ENCODE measurements at places on chromosomes 3 and 15.

GRCh38 chr3:132378846-132379245, 38.5 kb upstream of the DNAJC13 start:
- no peak for DNase-seq

DNA sequence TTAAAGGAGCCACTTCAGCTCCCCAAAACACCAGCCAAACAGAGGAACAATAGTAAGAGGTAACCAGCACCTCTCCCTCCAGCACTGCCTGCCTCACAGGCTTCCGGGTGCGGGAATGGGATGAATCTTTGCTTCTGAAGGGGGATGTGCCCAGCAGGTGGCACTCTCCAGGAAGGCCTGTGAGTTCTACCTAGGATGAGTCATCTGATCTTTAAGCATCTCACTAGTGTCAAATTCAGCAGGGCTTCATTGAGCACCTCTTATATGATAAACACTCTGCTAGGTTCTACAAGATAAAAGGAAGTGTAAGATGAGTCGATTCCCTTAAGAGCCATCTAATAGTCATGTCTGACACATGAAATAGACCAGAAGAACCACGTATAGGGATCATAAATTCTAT, 237.4 kb upstream of the UMPS start:
- DNase-seq, result no peak

DNA sequence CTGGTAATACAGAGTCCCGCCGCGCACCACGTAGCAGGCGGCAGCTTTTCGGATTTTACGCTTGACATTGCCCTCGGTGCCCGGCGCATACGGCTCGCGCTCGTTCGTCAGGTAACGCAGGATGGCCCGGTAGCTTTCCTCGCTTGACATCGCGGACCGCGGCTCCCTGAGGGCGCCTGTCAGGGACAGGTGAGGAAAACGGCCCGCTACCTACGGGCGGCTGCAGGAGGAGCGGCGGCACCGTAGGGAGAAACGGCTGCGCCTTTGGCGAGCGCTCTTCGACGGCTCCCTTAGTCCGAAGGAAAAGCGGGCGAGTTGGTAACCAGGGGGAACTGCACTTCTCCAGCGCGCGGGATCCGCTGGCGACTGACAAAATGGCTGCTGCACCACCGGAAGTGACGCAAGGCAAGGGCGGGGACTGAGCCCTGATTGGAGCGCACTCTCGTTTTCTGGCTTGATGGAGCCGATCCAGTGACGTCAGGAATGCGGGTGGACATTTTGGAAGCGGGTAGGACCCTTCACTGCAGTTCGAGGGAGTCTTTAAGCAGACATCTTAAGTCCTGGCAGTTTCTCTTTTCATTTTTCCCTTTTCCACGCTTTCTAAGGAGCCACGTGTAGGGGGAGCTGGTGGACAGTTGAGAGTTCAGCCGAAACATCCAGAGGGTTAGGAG, at the start of gene ZBTB11:
Gene ZBTB11, minus strand, starts transcription at position 368 of the 671 bp plus-strand sequence. Its CDS starts 218 bp downstream, at position 150.
- peak; percentile 100 for DNase-seq

GRCh38 chr3:30954426-30954825, 60.0 kb upstream of the GADL1 start:
- DNase-seq, result no peak

DNA sequence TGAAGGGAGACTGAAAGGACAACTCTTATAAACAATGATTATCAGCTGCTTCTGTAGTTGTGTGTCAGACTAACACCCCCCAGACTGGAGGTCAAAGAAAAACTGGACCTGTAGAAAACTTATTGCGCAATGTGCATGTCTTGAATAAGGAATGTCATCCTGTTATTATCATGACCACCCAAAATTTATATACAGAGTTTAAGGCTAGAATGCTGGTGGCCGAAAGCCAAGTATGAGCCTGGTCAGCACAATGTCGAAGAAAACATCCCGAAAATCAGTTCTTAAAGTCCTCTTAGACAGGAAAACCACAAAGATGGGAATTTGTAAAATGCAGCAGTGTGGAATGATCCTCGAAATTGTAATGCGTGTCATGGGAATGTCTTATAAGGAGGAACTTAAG, 29.3 kb downstream of the RFTN1 start:
- DNase-seq, result no peak

DNA sequence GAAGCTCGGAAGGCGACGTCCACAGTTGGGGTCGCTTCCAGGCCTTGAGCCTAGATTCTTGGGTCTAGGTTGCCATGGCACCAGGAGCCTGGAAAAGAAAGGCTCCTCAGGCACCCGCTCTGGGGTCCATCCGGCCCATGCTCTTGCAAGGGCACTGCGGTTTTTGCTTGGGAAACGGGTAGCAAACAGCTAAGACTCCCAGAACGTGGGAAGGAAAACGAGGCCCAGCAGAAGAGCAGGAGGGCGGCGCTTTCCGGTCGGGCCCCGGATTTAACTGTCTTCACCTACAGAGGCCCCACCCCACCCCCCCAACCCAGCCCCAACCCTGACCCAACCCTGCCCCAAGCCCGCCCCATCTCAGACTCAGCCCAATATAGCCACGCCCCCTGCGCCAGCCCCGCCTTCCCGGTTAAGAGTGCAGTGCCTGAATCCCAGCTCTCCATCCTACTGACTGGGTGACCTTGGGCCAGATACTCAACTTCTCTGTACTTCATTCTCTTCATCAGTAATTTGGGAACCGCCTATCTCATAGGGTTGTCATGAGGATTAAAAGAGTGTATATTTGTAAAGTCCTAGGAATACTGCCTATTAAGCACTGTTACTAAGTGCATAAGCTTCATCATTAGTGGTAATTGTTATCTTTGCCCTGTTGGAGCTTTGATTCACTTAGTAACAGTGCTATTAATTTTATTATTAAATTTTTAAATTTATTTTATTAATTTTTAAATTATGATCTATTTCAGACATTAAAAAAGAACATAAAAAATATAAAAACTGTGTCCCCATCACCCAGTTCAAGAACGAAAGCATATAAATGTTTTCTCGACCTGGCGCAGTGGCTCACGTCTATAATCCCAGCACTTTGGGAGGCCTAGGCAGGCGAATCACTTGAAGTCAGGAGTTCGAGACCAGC, 28.4 kb upstream of the SMAD6 start:
- DNase-seq, result no peak

DNA sequence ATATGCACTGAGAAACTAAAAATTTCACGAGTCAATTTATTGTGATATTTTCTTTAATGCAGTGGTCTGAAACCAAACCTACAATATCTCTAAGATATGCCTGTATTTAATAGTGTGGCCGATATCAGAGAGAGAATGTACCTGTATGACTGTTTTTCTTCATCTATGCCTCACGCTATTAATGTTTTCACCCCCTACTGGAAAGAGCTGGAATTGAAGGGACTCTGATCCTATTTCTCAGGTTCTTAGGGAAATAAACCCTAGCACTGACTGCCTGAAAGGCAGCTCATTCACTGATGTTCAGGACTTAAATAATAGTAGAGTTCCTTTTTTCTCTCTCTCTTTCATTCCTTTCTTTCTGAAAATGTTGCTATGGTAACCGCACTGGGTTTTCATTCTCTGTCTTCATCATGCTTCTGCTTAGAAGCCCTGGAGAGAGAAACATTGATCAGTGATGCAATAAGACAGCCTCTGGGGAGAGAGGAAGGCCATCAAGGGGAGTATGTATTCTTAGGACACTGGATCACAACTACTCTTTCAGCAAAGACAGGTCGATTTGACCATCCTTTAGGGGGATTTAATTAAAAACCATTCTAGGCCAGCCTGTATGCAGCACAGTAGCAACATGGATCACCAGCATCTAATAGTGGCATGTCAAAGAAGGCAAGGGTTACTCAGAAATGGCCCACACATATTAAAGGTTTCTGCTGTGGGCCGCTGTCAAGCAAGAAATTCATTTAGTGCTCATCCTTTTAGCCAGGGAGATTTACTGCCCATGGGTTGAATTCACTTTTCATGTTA, 1135.7 kb downstream of the IGSF11 start:
- no peak for DNase-seq

- no peak for DNase-seq
These were observed 20.3 kb downstream of the LRCH3 start for GRCh38 chr3:197811343-197811742.

- DNase-seq, result no peak
These were observed 40.2 kb downstream of the TNFAIP8L3 start for GRCh38 chr15:51054535-51054934.

DNA sequence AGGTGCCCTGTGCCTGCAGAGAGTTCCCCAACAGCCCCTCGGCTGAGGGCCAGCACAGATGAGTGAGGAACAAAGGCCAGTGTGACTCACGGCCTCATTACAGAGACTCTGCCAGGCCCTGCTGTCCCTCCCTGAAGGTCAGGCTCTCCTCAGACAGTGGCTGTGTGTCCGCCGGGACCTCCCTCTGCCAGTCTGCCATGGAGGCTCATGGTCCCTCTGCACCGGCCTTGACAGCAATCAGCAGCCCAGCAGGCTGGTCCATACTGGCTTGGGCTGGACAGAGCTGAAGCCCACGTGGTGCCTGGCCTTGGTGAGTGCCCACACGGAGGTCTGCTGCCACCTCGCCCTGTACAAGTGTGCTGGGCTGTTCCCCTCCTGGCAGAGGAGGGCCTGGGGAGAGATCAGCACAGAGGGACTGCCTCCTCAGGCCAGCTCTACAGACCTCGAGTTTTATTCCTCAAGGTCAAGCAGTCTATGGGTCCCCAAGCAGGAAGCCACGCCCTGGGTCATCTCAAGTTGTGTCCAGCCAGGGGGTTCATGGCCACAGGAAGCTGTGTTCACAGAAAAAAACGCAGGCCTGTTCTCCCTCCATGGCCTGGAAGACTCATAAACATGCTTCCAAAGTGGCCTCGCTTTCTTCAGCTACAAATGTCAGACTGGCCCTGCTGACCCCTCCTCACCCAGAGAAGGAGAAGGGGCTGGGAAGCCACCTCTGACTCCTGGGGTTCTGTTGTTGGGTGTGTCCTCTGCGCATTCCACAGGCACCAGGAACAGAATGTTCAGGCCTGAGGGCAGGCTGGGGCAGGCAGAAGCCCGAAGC, 27.0 kb downstream of the SLC41A3 start:
- DNase-seq, result no peak

GRCh38 chr3:24447836-24448235, 46.8 kb downstream of the THRB start:
- DNase-seq, result no peak

DNA sequence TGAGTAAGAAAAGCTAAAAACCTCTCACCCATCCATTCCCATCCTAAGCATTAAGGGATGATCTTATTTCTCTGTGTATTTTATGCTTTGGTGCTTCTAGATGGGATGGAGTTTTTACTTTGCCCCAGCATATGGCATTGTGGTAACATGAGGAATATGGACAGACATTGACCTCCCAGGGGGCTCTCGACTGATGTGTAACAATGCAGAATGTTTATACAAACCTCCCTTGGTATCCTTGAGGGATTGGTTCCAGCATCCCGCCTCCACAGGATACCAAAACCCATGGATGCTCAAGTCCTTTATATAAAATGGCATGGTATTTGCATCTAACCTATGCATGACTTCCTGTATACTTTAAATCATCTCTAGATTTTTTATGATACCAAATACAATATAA, 21.6 kb downstream of the PDIA5 start:
- DNase-seq, result no peak

GRCh38 chr15:57439128-57440027, 63.1 kb downstream of the CGNL1 start:
- DNase-seq, result no peak

GRCh38 chr15:91853948-91854638, 585 bp downstream of the SLCO3A1 start:
- peak; percentile 53 for DNase-seq

DNA sequence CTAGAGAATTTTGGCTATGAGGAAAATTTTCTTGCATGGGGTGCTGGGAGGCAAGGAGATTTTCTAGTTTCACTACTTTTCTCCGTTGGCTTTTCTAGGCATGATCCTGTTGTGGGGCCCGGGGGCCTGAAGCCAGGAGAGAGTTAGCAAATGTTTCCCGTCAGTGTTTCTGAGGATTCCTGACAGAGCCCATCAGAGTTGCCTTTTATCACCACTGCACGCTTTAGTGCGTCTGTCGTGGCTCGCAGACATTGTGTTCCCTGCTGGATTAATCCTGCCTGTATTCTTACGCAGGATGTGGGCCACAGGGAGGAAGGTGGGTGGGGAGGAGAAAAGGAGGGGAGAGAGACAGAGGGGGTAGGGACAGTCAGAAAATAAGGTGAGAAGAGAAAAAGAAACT, 18.1 kb upstream of the BOC start:
- DNase-seq, result no peak

DNA sequence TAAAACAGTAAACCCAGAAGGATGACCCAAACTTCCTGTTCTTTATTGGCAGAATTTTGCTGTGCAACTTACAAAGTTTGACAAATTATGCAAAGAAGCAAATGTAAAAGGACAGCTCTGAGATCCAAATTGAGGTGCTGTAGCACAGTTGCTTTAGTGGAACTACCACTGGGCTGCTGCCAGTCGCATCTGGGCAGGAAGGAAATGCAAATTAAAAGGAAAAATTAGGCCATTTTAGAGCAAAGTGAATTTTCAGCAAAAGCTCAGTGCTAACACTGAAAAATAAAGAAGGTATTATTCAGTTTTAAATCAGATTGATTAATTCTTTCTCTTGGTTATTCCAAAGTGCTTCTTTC, 104.5 kb downstream of the ZMAT3 start:
- DNase-seq, result no peak

DNA sequence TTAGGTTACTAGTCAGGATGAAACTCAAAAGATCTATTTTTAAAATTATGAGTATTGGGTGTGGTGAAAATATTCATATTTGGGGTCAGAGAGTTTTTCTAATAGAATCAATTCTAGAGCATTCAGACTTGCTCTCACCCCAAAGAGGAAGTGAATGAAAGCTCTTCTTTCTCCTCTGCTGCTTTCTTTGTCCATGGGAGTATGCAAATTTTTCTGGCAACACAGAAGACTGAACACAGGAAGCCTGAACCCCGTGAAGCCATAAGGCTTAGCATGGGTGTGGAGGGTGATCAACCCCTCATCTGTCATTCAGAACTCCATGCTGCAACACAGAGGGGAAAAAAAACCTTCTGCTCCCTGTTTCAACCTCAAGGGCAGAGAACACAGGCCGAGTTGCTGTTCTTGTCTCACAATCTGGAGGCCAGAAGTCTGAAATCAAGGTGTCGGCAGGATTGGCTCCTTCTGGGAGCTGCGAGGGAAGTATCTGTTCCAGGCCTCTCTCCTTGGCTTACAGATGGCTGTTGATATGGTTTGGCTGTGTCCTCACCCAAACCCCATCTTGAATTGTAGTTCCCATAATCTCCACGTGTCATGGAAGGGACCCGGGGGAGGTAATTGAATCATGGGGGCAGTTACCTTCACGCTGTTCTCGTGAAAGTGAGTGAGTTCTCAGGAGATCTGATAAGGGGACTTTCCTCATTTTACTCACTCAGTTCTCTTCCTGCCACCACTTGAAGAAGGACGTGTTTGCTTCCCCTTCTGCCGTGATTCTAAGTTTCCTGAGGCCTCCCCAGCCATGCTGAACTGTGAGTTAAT, 33.7 kb upstream of the CD47 start:
- DNase-seq, result peak; percentile 60

GRCh38 chr15:22226034-22226790, 145.9 kb downstream of the OR4M2 start:
- DNase-seq, result no peak

GRCh38 chr3:126149256-126149902, 31.0 kb downstream of the ALDH1L1 start:
- no peak for DNase-seq
